ENCODE measurements at places on chromosomes 7 and 10. TPM values are rescaled to one million over a fixed set of nuclear protein-coding genes. Genes with fewer than 3 reads are reported as not detected.

The NKX1-2 gene
- not detected for total RNA-seq

The ZCCHC24 gene
- total RNA-seq: 0.85 TPM

The INMT gene
- 0.69 TPM for total RNA-seq

The PPP1R9A gene
- not detected for total RNA-seq

- DNase-seq: no peak
Observed at GRCh38 chr7:18177815-18178660, 150.4 kb upstream of the PRPS1L1 start.

DNA sequence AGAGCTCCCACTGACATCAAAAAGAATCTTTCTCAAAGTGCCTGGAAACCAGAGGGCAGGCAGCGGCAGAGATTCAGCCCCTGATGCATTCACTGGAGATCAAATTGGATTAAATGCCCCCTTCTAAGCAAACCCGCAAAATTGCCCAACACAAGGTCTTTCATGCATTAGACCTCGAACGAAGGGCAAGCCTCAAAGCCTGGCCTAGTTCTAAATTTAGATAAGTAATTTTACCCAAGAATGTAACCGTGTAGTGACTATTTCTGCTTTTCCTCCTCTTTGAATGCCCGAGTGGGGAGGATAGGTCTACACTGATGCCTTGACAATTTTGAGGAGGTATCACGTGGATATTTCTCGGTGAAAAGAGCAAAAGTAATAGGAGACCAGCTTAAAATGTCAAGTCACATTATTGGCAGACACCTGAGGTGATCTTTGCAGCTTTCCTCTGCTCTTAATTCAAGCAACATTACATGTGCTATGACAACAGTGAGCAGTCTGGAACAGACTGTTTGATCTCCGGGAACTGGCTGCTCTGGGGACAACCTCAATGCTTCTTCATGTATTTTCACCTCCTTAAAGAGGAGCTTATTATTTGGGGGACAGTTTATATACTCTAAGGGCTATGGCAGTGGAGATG lies 1263.5 kb upstream of the AUTS2 start:
- DNase-seq: no peak

- no peak for DNase-seq
Observed at GRCh38 chr7:95861041-95861440, 88.7 kb downstream of the DYNC1I1 start.

DNA sequence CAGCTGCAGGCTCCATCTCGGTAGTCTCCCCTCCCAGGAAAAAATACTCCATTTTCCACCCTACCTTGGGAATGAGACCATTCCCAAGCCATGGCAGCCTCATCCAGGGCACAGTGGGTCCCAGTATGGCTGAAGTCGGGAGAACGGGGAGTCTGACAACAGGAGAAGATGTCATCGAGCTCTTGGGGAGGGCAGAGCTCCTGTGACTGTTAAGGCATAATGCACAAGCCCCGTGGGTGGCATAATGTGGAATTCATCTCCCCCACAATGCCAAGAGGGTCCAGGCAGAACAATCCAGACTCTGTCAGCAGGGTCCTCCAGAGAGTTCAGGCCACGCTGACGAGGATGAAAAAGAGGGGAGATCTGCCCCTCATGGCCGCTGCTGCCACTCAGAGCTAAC lies 279.4 kb downstream of the PLXNA4 start:
- DNase-seq: no peak

DNA sequence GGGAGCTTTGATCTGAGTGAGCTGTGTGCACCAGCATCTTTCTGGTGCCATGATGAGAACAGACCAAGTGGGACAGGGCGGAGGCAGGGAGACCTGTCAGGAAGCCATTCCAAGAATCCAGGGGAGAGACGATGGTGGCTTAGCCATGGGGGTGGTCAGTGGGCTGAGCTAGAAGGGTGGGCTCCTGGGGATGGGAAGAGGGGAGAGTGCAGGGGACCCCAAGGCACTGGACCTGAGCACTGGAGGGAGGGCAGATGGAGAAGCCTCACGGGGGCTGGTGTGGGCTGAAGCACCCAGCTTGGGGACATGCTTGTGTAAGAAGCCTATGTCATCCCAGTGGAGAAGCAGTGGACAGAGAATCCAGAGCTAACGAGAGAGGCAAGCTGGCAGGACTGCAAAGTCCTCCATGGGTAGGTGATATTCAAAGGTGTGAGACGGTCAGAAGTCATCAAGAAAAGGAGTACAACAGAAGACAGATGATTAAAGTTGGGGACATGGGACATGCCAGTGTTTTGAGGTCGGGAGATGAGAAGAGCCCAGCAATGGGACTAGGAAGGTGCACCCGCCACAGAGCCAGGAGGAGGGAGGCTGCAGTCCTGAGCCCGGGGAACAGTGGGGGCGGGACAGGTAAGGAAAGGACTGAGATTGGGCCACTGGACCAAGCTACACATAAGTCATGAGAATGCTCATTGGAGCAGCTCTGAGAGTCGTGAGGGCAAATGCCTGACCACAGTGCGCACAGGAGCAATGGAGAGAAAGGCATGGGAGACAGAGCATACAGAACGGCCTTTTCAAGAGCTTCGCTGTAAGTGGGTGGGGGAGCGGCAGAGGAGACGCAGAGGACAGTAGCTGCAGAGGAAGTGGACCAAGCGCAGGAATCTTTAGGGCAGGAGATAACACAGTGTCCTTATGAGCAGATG lies 72.0 kb downstream of the GRID1 start:
- no peak for DNase-seq

DNA sequence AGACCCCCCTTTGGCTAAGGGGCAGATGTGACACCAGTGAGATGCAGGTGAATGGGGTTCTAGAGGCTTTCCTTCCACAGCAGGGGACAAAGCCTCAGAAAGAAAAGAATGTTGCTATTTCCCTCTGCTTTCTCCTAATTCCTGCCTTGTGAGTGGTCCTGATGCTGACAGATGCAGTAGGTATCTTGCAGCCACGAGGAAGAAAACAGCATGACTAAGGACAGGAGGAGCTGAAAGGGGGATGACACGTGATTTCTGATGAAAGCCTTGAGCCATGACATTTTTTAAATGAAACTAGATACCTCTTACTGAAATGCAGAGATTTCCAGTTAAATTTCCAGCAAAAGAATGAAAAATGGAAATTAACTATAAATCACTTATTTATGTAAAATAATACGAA lies 92.4 kb downstream of the C1GALT1 start:
- no peak for DNase-seq

DNA sequence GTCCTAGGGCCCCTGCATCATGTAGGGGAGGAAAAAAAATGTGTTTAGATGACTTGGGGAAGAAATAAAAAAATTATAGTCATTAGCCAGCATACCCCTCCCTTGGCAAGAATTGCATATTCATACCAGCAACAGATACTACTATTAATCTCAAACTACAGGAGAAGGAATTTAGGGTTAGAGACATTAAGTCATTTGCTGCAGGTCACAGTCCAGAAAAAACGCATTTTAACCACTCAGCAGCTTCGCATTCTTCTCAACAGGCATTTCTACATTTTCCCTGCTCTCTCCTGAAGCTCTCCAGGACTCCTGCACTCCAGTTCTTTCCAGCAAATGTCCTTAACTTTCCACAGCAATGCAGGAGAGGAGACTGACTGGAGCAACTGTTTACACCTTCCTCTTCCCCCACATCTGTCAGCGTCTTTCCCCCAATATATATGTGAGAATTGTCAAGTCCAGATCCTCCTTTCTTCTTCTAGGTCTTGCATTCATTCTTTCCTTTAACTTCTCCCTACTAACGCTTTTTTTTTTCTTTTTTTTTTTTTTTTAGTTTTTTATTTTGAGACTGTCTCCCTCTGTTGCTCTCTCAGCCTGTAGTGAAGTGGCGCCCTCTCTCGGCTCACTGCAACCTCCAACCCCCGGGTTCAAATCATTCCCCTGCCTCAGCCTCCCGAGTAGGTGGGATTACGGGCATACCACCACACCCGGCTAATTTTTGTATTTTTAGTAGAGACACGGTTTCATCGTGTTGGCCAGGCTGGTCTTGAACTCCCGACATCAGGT lies 35.6 kb downstream of the PRPS1L1 start:
- DNase-seq: no peak

GRCh38 chr10:49187950-49188761 lies at the start of gene TMEM273:
TSS of gene TMEM273 (minus strand) at chr10:49188391. CDS start at chr10:49188336, 55 bp downstream.
- DNase-seq: peak; percentile 14

- DNase-seq: no peak
Observed at GRCh38 chr7:22895140-22895827, 72.6 kb upstream of the TOMM7 start.

DNA sequence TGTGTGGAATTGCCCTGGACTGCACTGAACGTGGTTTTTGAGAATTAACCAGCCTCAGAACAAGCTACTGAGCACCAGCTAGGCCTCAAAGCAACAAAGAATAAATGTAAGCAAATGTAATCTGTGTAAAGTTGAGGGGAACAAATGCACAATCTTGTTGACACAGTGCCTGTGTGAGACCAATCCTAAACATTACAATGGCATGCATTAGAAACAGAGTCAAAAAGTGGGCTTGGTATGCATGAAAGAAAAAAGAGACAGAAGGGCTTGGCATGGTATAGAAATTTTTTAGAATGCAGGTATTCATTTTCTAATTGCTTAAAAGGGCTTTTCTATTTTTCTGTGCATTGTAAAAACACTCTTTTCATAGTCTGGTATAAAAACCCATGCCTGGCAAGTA lies 224.3 kb downstream of the POU6F2 start:
- DNase-seq: no peak

All from CD4-positive, alpha-beta T cell (primary cell).